ENCODE measurements at places on chromosomes 6 and 20.

- DNase-seq: no peak
These were observed 62.4 kb downstream of the AKAP7 start for GRCh38 chr6:131197716-131198115.

DNA sequence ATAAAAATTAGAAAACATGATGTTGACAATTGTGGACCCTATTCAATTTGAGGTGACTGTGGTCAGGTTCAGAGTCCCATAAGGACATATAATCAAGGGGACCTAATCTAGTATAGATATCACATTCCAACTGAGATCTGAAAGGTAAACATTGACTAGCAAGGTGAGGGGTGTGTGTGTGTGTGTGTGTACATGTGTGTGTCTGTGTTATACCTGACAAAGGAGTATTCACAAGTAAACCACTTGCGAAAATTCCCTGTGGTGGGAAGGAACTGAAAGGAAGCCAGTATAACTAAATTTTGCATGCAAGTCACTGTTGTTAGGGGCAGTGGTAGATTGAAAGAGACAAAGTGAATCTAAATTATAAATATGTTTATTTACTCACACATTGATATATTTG is 723.7 kb downstream of the COL12A1 start:
- no peak for DNase-seq

DNA sequence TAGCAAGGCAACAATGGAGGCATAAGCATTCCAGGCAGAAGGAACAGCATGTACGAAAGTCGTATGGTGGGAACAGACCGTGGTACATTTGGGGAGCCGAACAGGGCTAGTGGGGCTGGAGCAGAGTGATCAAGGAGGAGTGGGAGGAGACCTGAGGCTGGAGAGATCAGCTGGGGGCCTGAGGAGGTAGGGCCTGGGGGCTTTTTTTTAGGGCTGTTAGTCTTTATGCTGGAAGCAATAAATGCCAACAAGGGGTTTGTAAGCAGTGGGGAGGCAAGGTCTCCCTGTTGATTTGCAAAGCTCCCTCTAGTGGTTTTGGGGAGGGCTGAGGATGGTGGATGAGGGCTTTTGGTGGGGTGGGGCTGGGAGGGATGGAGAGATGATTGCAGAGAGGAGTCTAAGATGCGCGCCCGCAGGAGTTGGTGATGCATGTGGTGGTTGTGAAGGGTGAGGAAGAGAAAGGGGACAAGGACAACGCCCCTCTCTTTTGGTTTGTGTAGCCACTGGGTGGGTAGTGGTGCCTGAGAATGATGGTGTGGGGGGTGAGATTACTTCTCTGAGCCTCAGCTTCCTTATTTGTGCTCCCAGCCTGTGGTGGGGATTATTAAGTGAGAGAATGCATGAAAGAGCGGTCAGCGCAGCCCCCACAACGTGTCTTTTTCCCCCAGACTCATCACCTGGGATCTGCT is 74.1 kb upstream of the TOX2 start:
- DNase-seq: peak; percentile 50

- no peak for DNase-seq
These were observed 26.8 kb downstream of the TRMT6 start for GRCh38 chr20:5923493-5923892.

DNA sequence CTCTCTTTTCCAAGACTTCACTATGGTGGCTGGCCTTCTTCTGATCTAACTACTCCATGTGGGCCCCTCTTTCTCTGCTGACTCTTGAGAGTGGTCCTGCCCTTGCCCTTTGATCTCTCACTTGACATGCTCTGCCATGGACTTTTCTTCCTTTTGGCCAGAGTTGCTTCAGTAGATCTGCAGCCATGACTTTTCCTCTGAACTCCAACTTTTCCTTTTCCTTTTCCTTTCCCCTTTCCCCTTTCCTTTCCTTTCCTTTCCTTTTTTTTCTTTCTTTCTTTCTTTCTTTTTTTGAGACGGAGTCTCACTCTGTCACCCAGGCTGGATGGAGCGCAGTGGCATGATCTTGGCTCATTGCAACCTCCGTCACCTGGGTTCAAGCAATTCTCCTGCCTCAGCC is 88.5 kb downstream of the JAG1 start:
- no peak for DNase-seq

DNA sequence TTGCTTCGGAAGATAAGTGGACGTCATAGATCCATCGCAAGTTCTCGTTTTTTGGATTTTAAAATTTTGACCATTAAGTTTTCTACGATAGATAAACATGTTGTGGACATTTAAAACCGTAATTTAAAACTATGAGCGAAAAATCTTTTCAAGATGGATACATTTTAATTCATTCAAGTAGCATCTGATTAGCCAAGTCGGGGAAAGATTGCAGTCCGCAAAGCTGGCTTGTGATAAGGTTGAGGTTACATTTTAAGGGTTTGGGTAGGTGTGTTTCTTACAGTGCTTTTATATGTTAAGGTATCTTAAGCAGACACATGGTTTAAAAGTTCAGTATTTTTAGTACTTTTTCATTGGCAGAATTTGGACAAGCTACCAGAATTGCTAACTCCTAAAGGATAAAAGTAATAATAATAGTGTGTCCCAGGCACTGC is 1.2 kb downstream of the WTAP start:
- DNase-seq: no peak

- no peak for DNase-seq
These were observed 9.2 kb upstream of the BNIP5 start for GRCh38 chr6:36345681-36346466.

DNA sequence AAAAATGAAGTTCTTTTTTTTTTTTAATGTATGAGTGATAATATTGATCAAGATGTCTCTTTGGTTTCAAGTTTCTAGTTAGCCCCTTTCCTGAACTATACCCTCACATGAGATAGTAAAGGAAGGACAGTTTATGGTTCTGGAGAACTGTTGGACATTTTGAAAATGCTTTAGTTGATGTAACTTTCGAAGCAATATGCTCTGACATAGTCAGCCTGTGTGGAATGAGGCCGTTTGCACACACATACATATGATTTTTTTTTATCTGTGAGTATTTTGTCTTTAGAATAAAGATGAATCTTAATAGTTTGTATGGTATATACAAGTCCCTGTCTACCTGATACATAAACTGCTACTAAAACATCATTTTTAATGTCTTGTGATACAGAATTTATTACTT is 177.0 kb downstream of the ARID1B start:
- no peak for DNase-seq

DNA sequence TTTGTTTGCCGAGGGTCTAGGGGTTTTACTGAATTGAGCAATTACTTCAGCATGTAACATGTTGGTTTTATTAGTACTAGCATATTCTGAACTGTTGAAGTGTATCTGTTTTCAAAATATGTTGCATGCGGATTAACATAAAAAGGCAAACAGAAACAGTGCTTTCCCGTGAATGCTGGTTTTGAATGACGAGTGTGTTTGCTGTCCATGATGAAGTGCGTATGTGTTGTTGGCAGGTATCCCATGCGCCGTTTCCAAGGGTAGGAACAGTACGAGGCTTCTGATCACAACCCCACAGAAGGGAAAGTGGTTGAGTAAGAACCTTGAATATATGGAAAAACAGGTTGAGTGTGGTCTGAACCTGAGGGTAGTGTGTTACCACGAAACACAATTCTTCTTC is 232.9 kb downstream of the SAMD5 start:
- no peak for DNase-seq

- DNase-seq: no peak
These were observed at the start of gene PSORS1C1 for GRCh38 chr6:31114541-31114878. TSS of gene PSORS1C1 (plus strand) at chr6:31114800. CDS start at chr6:31129633, 14,833 bp downstream.

GRCh38 chr6:36128793-36129192 is 1.5 kb upstream of the MAPK13 start:
- DNase-seq: no peak

- no peak for DNase-seq
These were observed 48.1 kb downstream of the ESF1 start for GRCh38 chr20:13736436-13737191.

DNA sequence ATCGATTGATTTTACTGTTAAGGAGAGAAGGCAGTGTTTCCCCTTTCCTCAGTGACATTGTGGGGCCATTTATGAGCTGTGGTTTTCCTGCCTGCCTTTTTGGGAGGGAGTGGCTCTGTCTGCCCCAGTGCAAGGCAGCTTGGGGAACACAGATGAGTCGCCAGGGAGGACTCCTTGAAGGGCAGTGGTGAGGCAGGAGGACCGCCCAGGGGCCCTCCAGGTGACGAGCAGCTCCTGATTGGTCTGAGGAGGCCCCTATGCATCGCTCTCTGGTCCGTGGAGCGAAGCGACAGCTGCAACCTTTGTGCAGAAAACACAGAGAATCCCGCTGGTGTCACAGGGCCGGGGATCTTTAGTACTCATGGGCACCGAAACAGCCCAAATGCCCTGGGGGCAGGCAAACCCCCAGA is 100.3 kb downstream of the TMEM242 start:
- no peak for DNase-seq

- DNase-seq: no peak
These were observed 49.8 kb downstream of the PPARD start for GRCh38 chr6:35392111-35392702.

GRCh38 chr20:957544-957943 is 41.4 kb upstream of the ANGPT4 start:
- DNase-seq: no peak

DNA sequence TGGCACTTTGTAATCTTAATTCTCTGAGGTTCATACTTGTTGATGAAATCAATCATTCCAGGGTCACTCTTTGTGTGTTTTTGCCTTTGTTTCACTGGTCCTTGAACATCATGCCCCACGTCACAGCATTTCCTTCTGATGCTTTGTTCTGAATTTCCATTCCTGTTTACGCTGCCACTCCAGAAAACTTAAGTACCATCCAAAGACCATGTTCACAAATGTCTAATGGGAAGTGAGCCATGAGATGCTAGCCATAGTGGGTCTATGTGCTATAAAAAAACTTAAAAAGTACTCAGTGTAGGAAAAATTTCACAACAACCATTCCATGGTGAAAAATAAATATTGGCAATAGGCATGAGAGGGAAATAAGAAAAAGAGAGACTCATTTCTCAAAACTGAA is 232.0 kb downstream of the IBTK start:
- no peak for DNase-seq

- no peak for DNase-seq
These were observed 277.3 kb downstream of the RNF144B start for GRCh38 chr6:18664401-18664800.

GRCh38 chr20:21151791-21152190 is 25.9 kb downstream of the KIZ start:
- DNase-seq: no peak

- DNase-seq: no peak
These were observed 100.1 kb downstream of the EPHA7 start for GRCh38 chr6:93319304-93319703.

Measured in GM12892 (cell line).